ENCODE measurements at places on chromosomes 6 and 20.

GRCh38 chr6:36912586-36912985 lies 26.8 kb downstream of the C6orf89 start:
- no peak for DNase-seq

DNA sequence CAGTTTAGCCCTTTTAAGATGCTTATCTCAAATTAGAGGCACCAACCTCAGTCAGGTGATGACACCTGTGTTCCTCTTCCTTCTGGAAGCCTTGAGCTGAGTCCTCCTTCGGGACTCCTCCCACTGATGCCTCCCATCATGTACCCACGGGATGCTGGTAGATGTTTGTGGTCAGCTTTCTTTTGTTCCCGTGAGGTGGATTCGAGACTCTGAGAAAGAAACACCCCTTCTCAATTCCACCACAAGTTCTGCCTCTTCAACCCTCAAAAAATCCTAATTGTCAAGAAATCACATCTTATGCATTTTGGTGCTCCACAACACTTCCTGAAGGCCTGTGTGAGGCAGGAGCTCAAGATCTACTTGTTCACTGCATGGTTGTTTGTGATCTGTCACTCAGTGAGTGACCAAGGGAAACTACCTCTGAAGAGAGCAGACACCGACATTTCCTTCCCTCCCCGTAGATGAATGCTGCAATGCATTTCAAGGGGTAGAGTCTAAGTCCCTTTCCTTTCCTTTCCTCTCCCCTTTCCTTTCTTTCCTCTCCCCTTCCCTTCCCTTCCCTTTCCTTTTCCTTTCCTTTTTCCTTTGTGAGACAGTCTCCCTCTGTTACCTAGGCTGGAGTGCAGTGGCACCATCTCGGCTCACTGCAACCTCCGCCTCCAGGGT lies 50.5 kb downstream of the PCNA start:
- no peak for DNase-seq

GRCh38 chr6:158474961-158475343 lies 84.9 kb upstream of the TMEM181 start:
- DNase-seq = peak; percentile 13

GRCh38 chr6:72620871-72621290 lies 983 bp upstream of the KCNQ5 start:
- DNase-seq = peak; percentile 9

- no peak for DNase-seq
These were observed 1707.8 kb downstream of the GRIK2 start for GRCh38 chr6:103101267-103101666.

DNA sequence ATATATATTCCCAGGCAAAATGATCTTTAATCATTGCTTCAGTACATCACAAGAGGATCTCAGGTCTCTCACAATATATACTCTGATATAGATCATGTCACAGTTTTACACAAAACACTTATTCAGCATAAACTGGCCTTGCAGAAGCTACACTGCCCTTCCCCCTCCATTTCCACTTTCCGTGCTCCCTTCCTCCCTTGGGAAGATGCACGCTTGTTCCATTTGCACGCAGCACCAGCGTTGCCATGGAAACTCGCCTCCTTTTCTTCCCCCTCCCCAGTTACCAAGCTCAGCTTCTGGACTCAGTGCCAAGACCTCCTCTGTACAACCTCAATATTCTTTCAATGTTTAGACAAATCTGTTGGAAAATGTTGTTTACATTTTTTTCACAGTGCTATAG lies 154.6 kb downstream of the RFPL4B start:
- DNase-seq = no peak

- DNase-seq = no peak
These were observed 8.6 kb upstream of the HECA start for GRCh38 chr6:139126255-139126654.

- DNase-seq = no peak
These were observed 146.5 kb downstream of the TBC1D32 start for GRCh38 chr6:121187833-121188200.

GRCh38 chr20:50673466-50674137 lies 17.7 kb downstream of the RIPOR3 start:
- DNase-seq = peak; percentile 25

DNA sequence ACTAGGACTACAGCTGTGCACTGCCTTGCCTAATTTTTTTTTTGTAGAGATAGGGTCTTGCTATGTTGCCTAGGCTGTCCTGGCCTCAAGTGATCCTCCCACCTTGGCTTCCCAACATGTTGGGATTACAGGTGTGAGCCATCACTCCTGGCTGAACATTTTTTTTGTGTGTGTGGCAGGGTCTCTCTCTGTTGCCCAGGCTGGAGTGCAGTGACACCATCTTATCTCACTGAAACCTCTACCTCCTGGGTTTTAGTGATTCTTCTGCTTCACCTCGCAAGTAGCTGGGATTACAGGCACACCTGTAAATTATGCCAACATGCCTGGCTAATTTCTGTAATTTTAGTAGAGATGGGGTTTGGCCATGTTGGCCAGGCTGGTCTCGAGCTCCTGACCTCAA lies 25.3 kb downstream of the PANK2 start:
- DNase-seq = no peak

GRCh38 chr6:143346004-143346403 lies 104.5 kb downstream of the ADAT2 start:
- DNase-seq = no peak

GRCh38 chr6:140985679-140986275 lies 1146.9 kb upstream of the GJE1 start:
- DNase-seq = no peak

DNA sequence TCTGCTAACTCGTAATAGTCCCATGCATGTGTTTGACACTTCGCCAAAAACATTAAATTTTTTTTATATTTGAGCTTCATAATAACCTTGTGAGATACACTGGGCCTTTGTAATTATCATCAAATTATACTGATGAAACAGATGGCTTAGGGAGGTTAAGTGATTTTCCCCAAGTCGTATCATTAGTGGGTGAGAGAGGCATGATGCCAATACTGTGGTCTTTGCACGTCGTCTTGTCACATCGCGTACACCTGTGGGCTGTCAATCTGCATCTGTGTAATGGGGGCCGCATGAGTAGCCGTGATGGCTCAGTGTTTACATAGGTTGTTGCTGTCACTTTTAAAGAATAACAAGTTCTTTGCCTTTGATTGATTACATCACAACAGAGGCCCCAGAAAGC lies 1.7 kb downstream of the PRL start:
- no peak for DNase-seq

DNA sequence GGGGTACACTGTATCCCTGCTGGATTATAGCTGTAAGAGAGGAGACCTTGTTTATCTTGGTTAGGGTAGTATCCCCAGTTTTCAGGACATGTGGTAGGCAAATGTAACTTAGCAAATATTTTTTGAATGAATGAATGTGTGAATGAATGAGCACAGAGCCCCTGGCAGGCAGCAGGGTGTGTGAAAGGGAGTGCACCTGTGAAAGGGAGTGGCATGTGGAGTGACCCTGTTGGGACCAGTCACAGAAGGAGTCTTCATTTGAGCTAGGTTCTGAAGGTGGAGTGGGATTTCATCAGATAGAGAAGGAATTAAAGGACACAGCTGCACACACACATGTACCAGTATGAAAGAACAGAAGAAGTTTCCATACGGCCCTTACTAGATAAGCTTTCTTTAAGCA lies 4.9 kb downstream of the SMAP1 start:
- peak; percentile 34 for DNase-seq

GRCh38 chr6:16494793-16495192 lies 256.4 kb downstream of the GMPR start:
- no peak for DNase-seq

DNA sequence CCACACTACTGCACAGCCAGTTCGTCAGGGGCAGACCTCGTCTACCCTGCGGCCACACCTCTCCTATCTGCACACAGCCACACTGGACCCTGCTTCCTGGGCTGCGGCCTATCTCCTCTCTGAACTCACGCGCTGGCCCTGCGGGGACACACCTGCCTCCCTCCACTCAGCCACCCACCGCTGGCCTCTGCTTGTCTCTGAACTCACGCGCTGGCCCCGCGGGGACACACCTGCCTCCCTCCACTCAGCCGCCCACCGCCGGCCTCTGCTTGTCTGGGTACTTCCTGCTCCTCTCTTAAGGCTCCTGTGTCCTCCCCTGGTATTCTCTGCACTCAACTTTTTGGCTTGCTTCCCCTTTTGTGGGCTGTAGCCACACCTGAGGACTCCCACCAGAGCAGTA lies 52.3 kb downstream of the HUS1B start:
- no peak for DNase-seq

DNA sequence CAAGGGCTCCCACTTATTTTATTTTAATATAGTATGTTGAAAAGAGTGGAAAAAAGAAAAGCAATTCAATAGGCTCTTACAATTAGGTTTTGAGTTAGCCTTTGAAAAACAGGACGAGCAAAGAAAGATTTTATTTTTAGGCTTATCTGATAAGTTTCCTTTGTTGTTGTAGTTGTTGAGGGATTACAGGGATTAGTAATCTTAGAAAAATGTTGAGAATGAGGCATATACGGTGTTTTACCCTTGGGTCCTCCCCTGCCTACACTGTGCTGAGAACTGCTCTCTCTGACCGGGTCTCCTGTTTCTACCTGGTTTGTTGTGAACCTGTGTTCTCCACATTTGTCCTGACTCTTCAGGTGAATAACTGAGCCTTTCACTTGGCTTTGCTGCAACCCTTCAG lies 16.7 kb downstream of the TRAPPC3L start:
- DNase-seq = no peak

GRCh38 chr6:108637963-108638362 lies 77.2 kb downstream of the FOXO3 start:
- DNase-seq = no peak

GRCh38 chr6:56690519-56691285 lies 48.0 kb upstream of the DST start:
- DNase-seq = no peak

- no peak for DNase-seq
These were observed 236.4 kb downstream of the LRFN2 start for GRCh38 chr6:40350747-40351217.

DNA sequence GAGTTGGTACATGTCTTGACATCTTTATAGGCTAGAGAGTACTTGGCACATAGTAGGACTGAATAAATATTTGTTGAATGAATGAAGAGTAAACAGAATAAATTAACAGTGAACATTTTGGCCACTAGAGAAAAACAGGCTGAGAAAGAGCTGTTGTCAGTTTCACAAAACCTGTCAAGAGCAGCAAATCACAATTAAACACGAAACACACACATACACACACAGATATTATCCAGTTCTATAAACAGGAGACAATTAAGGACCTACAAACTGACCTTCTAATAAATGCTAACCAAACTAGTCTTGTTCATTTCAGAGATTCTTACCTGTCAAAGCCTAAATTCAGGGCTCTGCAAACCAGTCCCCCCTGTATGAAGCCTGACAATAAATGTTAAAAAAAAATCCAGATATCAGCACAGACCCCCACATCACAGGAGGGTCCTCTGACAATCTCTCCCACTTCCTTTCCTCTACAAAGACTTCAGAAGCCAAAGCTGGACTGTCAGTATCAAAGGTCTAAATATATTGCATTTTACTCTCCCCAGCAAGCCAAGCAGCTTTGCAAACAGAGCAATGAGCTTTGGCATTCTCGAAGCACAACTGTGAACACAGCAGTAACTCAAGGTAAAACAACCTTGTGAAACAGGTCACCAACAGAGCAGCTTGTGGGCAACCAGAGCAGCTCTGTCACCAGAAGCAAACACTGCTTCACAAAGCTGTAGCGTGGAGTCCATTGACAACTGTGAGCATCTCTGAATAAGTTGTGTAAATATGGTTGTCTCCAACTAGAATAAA lies 229.9 kb downstream of the TBXT start:
- DNase-seq = no peak

- peak; percentile 71 for DNase-seq
These were observed 20.2 kb downstream of the LEMD2 start for GRCh38 chr6:33768644-33769120.
